ENCODE measurements at places on chromosomes 13 and 19. TPM values are rescaled to one million over a fixed set of nuclear protein-coding genes. Genes with fewer than 3 reads are reported as not detected.

The SLAIN1 gene
- 0.14 TPM for total RNA-seq

The PLIN5 gene
- not detected for total RNA-seq

The TJP3 gene
- total RNA-seq: not detected

The CGB1 gene
- total RNA-seq: not detected

The NEK5 gene
- 0.83 TPM for total RNA-seq

The ADGRE2 gene
- under 0.01 TPM for total RNA-seq

The TMPRSS9 gene
- total RNA-seq: not detected

The TPTE2 gene
- not detected for total RNA-seq

The TMEM91 gene
- 13.3 TPM for total RNA-seq
